ENCODE measurements at places on chromosomes 1 and 21.
A peak's percentile ranks its signal among the peaks of the same experiment; 100 is the strongest.

- no peak for DNase-seq
Observed at GRCh38 chr1:203364806-203365205, 13.9 kb upstream of the FMOD start.

GRCh38 chr1:193697115-193697762, 510.8 kb upstream of the B3GALT2 start:
- no peak for DNase-seq

- DNase-seq = peak; percentile 35
Observed at GRCh38 chr1:165376041-165376810, 19.7 kb upstream of the LMX1A start.

GRCh38 chr1:158145173-158145719, 35.4 kb upstream of the CD1D start:
- DNase-seq = no peak

GRCh38 chr1:218371927-218372672, 27.0 kb downstream of the TGFB2 start:
- DNase-seq = no peak

DNA sequence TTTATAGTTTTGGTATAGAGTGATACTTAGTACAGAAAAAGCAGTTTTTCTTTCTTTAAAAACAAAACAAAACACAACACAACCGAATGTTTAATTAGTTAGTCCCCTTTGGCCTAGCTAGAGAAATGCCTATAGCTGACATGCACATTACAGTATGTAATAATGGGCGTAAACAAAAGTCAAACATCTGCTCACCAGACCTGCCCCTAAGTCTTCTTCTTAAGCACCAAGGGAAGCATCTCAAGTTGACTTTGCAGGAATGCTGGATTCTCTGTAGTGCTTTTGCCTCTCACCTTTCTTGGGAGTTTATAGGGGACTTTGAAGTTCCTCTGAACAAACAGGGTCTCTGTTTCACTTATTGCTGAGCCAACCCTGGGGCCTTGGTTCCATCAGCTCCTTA, 143.7 kb downstream of the TM2D1 start:
- no peak for DNase-seq

DNA sequence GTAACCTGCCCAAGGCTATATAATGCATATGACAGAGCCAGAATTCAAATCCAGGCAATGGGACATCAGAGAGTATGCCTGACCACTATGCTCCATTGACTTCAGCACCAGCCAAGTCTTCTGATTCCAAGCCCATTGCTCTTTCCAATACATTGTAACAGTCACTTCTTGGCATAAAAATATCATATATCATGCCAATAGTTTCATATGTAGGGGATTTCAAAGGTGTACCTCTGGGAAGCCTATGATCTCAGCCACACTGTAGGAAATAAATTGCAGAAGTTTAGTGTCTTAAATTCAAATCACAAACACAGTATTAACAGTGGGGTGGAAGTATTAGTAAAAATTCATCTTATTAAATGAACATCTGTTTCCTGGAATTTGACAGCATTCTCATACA, 30.0 kb upstream of the ROR1 start:
- no peak for DNase-seq

GRCh38 chr21:33315946-33316710, 8.6 kb upstream of the IFNAR1 start:
- no peak for DNase-seq

DNA sequence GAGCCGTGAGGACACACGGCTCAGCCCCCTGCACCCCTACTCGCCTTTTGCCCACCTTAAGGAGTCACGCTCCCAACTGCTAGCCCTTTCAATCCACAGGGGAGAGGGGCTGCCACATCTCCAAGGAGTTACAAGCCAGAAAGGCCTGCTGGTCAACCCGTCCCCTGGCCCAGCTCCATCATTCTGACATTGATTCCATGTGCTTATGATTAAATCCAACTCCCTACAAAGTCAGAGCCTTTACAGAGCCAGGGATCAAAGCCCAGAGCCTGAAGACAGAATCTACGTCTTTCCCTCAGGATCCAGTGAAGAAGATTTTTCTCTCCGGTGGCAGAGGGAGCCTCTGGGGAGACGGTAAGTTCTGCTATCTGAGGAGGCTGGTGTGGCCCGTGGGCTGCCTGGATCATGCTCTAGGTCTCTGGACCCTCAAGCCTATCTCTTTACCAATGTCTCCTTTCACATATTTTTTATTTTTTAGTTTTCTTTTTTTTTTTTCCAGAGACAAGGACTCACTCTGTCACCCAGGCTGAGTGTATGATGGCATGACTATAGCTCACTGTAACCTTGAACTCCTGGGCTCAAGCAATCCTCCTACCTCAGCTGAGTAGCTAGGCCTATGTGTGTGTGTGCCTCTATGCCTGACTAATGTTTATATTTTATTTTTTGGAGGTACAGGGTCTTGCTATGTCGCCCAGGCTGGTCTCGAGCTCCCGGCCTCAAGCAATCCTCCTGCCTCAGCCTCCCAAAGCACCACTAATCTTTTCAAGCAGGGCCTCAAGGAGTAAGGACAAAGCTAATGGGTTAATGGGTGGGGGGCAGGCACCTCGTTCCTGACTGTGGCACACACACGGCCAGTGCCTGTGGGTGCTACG, 61.3 kb downstream of the SLC66A1 start:
- DNase-seq = no peak

DNA sequence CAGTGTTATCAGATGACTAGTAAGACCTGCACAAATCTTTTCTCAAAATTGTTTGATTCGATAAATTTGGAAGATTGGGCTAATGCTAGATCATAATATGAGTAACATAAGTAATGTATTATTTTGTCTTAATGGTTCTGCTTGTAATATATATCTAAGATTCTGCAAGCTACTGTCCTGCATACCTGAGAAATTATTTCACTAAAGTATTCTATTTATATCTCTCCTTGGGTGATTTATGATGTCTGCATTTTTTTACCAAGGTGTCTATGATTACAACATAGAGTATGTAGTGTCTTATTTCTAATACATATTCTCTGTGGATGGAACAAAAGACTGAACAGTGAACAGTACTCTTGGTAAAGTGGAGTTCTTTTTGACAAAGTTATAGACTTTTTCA, 166.6 kb downstream of the CLEC20A start:
- no peak for DNase-seq

DNA sequence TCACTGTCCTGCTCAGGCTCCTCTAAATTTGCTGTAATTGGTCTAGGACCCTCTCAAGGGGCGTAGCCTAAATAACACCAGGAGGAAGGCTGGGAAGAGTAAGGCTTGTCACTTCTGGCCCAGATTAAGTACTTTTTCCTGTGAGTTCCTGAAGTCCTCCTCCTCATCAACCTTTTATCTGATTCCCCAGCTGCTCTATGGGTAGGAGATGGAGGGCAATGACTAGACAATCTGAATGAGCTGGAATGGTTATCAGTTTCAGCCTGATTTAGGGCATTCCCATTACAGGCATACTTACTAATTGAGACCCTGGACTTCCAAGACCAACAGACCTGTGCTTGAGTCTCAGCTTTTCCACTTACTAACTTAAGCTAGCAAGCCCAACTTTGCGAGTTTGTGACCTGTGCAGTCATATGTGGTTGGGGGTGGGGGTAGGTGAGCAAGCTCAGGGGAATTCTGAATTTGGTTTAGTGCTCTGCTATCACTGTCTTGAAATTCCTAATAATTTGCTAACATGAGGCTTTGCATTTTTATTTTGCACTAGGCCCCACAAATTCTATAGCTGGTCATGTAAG, 18.0 kb upstream of the FGGY start:
- DNase-seq = no peak

DNA sequence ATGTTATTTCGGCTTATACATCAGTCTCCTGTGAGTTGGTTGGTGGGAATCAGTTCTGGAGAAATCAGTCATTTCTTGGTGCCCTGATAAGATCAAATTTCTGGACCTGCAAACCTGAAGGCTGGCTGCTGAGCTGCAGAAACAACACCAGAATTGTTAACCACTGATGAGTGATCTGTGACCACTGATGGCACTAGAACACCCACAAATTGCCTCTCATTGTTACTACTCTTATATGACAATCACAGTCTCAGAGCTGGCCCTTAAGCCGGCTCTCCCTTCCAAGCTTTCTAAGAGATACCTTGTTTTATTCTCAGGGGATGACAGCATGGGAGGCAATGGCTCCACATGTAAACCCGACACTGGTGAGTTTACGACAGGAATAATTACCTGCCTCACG, 1.9 kb downstream of the C1orf162 start:
- DNase-seq = peak; percentile 65

DNA sequence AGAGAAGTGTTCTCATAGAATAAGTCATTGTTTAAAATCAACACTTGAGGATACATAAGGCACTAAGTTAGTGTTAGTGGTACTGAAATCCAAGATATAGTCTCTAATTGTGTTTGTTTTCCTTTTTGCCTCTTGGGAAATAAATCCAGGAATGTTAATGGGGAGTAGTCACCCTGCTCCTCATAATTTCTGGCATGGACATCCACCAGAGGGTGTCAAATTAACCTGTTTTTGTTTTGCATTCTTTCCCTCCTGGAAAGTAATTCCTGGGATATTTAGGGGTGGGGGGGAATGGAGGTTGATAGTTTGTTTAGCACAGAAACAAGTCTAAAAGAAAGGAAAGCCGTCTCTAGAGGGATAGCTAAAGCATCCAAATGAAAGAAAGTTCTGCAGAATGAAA, 87.8 kb upstream of the MAP1LC3C start:
- DNase-seq = no peak
